ENCODE measurements at places on chromosomes 2 and 18.

DNA sequence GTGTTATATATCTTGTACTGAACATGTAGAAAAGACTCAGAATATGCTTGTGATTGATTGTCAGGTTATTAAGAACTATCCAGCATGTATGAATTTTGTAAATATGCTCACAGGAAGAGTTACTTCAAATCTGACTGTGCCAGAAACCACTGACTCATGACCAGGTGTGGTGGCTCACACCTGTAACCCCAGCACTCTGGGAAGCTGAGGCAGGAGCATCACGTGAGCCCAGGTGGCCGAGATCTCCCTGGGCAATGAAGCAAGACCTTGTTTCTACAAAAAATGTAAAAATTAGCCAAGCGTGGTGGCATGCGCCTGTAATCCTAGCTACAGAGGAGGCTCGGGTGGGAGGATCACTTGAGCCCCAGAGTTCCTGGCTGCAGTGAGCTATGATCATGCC is 126.6 kb downstream of the COMMD1 start:
- no peak for DNase-seq

DNA sequence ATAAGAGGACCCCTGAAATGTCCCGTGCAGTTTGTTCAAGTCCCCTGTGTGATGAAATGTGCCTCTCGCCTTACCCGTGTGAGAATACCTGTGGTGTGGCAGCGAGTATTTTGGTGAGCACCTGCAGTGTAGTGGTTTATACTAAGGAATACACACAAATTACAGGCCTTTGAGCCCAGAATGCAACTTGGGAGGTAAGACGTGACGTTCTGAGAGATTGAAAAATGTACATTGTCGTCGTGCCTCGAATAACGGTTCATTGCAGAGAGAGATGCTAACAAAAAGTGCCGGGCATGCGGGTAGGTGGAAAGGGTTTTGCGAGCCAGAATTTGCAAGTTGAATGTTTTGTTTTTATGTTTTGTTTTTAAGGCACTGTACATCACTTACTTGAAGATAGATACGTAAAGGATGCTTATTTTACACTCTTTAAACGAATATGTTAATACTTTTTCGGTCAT is 867 bp downstream of the RBBP8 start:
- no peak for DNase-seq

DNA sequence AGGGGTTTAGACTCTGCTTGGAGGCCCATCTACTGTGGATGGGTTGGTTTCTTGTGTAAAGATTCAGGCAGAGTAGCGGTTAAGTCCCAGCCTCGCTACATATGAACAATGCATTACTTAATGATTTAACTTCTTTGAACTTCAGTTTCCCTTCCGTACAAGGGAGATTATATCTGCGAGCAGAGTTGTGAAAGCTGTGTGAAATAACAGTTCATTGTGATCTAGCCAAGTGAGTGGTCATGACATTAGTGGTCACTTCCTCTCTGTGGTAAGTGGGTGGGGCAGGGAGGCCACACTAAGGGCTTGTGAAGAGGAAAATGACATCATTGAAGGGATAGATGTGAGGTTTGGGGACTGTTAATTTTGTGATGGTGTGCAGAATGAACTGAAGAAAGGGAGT is 14.1 kb upstream of the MEX3C start:
- no peak for DNase-seq

GRCh38 chr2:10340593-10340975 is 37.9 kb downstream of the HPCAL1 start:
- DNase-seq: no peak

DNA sequence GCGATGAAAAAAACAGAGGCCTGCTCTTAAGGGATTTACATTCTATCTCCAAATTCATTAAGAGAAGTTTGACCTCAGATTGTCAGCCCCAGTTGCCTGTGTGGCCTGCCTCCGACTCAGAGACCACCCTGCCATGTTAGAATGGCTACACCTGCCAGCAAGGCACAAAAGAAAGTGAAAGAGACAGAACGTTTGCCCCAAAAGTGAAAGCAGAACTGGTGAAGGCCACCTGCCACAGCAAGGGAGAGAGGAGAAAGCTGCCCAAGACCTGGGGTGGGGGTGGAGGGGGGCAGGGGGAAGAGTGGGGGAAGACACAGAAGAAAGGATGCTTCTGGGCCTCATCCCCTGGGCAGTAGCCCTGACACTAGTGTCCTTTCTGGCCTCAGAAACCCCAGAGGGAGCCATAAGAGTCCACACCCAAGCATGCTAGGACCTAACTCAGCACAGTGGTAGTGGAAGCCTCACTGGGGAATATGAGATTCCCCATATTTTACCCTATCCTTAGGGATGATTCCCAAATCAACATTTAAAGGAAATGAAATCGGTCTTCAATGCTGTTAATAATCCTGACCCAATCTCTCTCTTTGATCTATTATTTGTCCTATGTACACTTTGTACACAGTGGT is 389.7 kb downstream of the TXNL1 start:
- DNase-seq: no peak

DNA sequence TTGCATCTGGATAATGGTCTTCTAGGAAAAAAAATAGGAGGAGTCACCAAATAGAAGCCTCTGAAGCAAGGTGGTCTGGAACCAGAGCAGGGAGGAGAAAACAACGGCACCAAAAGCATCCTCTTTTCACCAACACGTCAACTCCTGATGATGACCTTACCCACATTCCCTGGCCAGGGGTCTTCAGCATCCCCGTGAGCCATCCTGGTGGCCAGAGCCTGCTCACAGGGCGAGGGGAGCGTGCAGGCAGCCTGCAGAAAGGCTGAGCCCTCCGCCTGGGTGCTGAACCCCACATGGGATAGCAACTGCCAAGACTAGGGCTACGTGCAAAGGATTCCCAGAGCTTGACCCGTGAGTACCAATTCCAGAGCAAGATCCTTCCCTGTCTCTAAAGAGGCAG is 191.0 kb downstream of the NDUFA10 start:
- DNase-seq: no peak

DNA sequence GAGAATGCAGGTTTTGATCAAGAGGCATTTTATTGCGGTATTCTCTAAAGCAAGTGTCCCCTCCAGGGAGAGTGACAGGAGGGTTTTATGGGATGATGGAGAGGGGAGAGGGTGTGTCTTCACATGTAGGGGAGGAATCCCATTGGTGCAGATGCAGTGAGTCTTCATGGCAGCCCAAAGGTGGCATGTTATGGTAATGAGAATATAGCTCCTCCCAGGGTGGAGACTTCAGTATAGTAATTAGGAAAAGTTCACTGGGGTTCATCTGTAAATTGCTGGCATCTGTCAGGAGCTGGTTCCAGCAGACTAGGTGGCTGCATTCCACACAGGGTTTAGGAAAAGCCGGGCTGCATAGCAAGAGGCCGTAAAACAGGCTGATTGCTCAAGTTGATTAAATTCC is 230.7 kb upstream of the CCDC68 start:
- DNase-seq: no peak

DNA sequence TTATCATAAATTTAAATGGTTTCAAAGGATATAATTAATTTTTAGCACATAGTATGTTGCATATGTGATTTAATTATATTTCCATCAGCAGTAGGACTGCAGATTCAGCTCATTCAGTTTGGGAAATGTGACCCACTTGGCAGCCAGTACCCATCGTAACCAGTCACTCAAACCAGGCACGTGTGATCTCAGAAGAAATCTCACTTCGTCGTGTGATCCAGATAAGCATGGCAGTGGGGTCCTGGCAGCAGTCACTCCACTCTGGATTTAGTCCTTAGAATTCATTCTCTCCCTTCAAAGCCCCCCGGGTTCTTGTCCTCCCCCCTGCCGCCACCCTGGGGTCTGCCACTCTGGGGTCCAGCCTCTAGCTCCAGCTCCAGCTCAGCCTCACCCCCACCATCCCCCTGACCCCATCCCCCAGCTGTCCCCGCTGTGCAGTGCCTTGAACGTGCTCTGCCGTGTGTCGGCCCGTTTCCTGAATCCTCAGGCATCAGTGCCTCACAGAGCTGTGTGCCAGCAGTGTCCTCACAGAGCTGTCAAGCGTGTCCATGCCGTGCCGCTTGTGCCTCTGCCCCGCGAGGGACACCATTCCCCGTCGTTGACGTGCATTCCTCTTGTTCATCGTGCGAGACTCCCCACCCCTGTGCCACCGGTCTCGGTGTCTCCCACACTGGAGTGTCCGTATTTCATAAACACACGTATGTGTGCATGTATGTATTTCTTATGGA is 34.8 kb downstream of the TRAPPC12 start:
- DNase-seq: no peak
